ENCODE measurements at places on chromosomes 5 and 9.

- DNase-seq, result no peak
These were observed 110.8 kb downstream of the SLC1A3 start for GRCh38 chr5:36717131-36717695.

DNA sequence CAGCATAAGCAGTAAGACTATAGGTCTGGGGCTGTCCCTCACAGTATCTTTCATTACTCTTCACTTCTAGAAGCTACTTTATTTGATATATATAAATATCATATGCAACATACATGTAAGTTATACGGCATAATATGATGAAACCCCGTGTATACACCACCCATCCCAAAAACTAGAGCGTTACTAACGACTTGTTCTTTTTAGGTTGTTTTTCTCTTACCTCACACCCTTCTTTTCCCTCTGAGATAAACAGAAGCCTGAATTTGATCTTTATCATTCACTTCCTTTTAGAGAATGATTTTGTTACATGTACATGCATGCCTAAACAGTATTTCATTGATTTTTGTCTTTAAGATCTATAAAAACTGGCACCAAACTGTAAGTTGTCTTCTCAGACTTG is 3.7 kb downstream of the TRMO start:
- no peak for DNase-seq

- no peak for DNase-seq
These were observed 4.9 kb upstream of the PGGT1B start for GRCh38 chr5:115267617-115268016.

DNA sequence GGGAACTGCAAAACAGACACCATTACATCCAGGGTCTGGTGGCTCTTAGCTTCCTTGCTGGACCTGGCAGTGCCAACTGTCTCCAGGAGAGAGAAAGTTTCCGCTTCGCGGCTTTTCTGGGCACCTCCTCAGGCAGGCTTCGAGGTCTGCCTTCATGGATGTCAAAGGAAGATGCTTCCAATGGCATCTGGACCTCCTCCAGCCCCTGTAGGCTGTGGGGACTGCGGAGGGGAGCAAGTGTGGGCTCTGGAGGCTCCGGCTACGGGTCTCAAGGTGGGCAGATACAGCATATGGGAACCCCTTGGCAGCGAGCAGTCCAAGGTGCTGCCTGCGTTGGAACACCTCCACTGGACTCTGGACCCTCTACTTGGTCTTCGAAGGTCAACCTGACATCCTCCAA is 6.0 kb downstream of the C9orf50 start:
- DNase-seq, result no peak

- peak; percentile 91 for DNase-seq
These were observed 29.0 kb downstream of the PTGES2 start for GRCh38 chr9:128098297-128099230.

- no peak for DNase-seq
These were observed 50.7 kb downstream of the PRRC1 start for GRCh38 chr5:127568166-127568565.

GRCh38 chr9:101592788-101593187 is 2.0 kb downstream of the PPP3R2 start:
- no peak for DNase-seq

- no peak for DNase-seq
These were observed 101.7 kb downstream of the ADRB2 start for GRCh38 chr5:148928141-148928540.

DNA sequence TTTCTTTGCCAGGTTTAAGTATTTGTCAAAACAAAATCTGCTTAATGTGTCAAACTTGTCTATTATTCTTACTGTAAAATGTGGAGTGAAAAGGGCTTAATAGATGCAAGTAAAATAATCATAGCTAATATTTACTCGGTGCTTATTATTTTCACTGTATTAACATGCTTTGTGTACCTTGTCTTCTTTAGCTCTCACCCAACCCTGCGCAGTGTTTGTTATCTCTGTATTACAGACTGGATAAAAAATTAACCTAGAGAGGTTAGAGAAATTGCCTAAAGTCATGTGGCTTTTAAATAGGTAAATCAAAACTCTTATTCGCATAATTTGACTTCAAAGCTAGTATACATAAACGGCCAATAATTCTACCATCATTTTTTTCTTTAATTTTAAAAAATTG is 1864.8 kb downstream of the MAT2B start:
- DNase-seq, result no peak

GRCh38 chr9:114091711-114092110 is 7.4 kb downstream of the KIF12 start:
- no peak for DNase-seq

DNA sequence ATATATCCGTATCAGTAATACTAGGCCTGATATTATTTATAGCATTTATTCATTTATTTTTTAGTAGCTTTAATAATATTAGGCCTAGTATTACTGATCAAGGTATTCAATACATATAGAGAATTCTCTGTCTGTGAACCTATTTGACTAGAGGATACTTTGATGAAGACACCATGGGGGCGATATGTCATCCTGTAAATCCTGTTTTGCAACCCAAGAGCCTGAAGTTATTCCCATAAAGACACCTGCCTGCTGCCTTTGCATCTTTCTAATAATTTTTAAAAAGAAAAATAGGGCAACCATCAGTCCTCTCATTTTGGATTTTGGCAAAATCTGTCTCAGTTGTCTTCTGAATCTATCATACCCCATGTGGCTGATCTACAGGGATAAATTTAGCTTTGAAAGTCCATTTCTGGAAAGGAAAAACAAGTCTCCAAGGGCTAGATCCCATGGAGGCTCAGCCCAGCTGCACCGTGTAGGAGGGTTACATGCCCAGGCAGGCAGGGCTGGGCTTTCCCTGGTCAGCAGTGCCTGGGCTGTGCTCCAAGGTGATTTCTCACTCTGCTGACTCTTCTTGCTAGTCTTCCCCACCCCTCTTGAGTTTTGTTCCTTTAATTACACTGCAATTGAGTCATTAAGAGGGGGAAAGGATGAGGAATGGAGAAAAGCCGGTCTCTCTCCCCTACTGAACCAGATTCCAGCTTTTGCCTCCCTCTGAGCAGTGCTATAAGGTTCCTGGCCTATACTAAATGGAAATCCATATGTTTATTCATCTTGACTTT is 169.0 kb downstream of the TRIM32 start:
- no peak for DNase-seq

DNA sequence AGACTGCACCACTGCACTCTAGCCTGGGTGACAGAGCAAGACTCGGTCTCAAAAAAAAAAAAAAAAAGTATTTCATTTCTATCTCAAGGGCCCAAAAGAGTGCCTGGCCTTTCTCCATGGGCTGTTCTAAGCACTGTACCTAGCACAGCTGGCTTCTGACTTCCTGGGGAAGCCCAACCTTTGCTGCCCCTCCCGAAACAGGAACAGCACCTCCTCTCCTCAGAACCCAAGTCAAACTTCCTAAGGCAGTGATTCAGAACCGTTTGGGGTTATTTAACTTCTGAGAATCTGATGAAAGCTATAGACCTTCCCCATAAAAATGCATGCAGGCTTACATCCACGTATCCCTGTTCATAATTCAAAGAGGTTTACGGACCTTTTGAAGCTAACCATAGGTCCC is 57.8 kb downstream of the NRG2 start:
- no peak for DNase-seq

GRCh38 chr5:55223812-55224240 is 3.3 kb downstream of the MCIDAS start:
- DNase-seq, result no peak

GRCh38 chr9:126838895-126839294 is 21.5 kb upstream of the ZBTB34 start:
- DNase-seq, result no peak

- no peak for DNase-seq
These were observed 159.4 kb upstream of the NR3C1 start for GRCh38 chr5:143562935-143563334.

- no peak for DNase-seq
These were observed 6.6 kb downstream of the TRIO start for GRCh38 chr5:14149672-14150274.

DNA sequence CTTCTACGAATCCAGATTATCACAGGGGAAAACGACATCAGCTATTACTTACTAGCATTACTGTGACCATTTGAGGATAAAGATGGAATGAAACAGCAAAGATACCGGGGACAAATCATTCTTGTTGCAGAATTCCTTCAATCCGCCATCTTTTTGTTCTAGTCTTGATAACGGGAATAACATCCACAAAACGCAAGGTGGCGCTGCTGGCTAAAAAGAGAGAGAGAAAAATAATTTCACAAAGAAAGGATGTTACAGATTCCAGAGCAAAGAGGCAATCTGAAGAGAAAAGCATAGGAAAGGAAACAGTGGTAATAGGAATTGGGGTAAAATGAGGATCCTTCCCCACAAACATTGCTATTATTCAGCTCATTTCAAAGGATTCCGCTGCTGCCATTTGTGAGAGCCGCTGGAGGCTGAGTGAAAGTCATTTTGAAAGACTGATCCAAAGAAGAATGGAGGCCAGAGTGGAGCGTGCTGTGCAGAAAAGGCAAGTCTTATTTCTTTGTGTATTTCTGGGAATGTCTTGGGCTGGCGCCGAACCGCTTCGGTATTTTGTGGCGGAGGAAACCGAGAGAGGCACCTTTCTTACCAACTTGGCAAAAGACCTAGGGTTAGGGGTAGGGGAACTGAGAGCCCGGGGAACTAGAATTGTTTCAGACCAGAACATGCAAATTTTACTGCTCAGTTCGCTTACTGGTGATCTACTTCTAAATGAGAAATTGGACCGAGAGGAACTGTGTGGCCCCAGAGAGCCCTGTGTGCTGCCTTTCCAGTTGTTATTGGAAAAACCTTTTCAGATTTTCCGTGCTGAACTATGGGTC is at the start of gene PCDHB7:
Gene PCDHB7 (plus strand): TSS at position 264 of the 824 bp plus-strand sequence. CDS start 192 bp downstream, at position 456.
- no peak for DNase-seq

DNA sequence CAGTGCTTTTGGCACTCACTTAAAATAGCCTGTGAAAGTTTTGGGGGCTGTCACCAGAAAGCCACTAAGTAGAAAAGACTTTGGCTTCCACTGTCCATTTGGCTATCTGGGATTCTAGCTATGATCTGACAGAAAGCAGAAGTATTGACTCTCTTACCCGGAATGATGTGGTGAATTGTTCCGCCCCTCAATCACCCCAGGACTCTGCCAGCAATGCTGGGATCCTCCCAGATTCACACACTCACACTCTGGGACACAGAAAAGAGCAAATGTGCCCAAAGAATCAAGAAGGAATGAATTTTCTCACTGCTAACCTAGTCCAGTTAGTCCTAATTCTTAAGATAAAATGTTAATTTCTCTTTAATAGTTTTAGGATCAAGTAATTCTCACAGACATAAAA is 576.9 kb downstream of the BNC2 start:
- no peak for DNase-seq

GRCh38 chr9:88722753-88723152 is 187.8 kb downstream of the NXNL2 start:
- no peak for DNase-seq

DNA sequence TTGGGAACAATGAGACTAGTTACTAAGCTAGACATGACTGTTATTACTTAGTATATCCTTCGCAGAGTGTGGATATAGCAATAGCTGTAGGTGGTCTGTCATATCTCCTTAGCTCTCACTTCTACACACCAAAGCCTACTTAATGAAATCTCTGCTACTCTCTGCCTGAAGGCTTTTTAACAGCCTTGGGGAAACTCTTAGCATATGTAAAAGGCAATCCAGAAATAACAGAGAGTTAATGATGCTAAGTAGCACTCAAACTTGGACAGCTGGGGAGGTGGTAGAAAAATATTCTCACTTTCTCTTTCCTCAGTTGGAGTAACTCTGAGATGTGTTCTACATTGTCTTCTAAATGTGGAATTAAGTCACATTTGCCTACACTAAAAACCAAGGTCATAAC is 30.2 kb upstream of the C6 start:
- no peak for DNase-seq

GRCh38 chr5:25858019-25858418 is 1180.4 kb downstream of the CDH9 start:
- DNase-seq, result no peak

- DNase-seq, result no peak
These were observed 41.2 kb downstream of the SLC46A2 start for GRCh38 chr9:112849363-112849922.

- DNase-seq, result no peak
These were observed 43.4 kb downstream of the NKX2-5 start for GRCh38 chr5:173191561-173191960.

DNA sequence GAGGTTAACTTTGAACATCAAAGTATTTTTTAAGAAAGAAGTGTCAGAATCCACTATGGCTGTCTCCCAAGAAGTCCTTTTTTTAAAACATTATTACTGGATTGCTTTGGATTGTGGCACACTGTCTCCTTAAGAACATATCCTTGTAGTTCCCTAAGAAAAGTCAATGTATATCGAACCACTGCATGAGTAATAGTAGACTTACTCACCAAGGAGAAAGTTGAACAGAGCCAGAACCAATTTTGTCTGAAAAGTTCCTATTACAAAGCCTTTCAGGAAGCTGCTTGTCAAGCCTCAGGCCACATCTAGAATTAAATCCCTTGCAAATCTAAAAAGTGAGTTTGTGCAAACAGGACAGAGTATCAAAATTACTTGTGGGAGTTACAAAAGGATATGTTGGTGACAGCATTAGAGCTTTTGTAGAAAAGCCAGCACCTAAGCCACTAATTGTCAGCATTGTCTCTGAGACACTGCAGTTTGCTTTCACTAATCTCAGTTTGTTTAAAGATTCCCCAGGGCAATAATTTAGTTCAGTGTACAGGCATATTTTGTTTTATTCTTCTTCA is 195.4 kb downstream of the MPDZ start:
- no peak for DNase-seq

- no peak for DNase-seq
These were observed 272.9 kb upstream of the PTGER4 start for GRCh38 chr5:40406741-40407211.

DNA sequence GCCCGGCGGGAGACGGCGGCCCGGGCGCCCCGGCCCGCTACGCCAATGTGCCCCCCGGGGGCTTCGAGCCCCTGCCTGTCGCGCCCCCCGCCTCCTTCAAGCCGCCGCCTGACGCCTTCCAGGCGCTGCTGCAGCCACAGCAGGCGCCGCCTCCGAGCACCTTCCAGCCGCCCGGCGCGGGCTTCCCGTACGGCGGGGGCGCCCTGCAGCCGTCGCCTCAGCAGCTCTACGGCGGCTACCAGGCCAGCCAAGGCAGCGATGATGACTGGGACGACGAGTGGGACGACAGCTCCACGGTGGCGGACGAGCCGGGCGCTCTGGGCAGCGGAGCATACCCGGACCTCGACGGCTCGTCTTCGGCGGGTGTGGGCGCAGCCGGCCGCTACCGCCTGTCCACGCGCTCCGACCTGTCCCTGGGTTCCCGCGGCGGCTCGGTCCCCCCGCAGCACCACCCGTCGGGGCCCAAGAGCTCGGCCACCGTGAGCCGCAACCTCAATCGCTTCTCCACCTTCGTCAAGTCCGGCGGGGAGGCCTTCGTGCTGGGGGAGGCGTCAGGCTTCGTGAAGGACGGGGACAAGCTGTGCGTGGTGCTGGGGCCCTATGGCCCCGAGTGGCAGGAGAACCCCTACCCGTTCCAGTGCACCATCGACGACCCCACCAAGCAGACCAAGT is 723 bp downstream of the SNX18 start:
- DNase-seq, result peak; percentile 75
